Colonic mucosa (tissue), 4 donors: ENCODE measurements at places on chromosomes 3 and 15.

DNA sequence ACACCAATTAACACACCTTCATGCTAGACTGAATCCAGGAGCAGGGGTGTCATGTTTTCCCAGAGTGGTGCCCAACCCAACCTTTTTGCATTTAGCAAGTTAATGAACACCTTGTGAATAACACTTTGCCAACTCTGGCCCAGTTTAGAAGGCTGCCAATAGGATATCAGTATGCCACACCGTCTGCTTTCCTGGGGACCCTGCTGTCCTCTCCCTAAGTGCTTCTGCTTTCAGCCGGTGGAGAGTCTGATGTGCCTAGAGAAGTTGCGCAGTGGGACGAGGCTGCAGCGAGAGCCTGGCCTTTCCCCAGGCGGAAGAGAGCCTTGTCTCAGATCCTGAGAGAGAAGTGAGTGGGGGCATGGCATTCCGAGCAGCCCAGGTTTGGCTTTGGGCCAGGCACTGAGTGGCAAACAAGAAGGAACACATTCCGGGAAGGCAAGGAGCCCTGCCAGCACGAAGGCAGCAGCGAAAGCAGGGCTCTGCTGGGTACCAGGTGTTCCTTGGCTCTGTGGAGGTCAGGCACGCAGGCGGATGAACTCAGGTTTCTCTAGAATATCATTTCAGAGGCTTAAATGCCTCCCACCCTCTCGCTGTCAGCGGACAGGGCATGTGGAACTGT, 36.9 kb downstream of the SENP8 start:
- peak; percentile 86 for DNase-seq

DNA sequence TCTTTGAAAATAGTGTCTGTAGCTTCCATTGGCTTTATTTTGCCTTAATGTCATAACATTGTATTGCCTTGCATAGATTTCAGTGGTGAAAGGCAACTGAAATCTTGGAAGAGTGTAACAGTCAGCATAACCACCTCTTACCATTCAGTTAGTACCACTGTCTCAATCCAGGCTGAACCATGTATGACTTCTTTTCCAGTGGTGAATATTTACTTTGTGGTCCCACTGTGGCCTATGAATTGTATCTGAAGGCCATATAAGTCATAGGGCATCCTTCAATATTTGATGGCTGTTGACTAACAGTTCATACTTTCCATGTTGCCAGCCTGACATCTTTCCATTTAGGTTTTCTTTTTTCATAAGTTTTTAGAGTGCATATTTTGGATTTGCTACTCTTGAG, 38.4 kb downstream of the MED12L start:
- no peak for DNase-seq

GRCh38 chr15:37810381-37810780, 124.1 kb upstream of the TMCO5A start:
- no peak for DNase-seq

DNA sequence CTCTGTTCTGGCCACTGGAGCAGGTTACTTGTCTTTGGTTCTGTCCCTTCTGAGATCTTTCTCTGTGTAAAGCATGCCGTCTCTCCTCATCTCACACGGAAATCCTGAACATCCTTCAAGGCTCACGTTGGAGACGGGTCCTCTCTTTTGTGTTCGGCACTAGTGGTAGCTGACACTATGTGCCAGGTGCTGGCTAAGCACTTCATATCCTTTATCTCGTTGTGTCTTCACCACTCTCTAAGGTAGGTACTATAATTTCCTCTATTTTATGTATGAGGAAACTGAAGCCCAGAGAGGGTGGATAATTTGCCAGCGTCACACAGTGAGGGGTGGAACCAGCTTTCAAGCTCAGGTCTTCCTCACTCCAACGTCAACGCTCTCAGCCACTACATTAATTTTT, 1.2 kb downstream of the IFT122 start:
- no peak for DNase-seq

- peak; percentile 54 for DNase-seq
Measured at GRCh38 chr3:133443649-133444422, 44.0 kb downstream of the BFSP2 start.

DNA sequence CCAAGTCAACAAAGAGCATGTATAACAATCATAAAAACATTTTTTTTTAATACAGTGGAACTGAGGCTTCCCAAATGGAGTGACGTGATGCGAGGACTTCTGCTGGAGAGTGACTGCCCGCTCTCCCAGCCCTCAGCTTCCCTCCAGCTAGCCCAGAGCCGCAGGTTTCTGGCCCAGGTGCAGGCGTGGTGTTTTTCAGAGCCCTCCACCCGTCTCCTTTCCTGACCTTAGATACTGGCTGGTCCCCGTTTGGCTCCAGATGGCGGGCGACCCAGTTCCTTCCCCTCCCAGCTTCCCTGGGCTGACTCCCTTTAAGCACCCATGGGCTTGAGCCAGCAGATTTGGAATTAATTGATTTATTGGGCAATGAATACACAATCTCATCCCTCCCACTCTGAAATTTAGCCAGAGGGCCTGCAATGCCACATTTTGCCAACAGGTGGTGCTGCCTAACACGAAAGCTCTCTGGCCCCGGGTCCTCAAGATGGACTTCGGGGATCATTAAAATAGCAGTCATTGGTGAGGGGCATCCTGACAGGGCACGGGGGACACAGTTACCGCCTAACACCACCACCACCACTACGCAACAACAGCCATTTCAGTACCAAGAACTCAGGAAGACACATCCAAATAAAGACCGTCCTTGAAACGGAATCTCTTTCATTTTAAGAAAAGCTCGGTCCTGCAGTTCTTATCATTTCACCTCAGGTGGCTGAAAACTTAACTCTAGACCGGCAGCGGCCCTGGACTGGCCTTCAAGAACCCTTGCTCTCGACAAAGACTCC, 47.5 kb upstream of the MUC4 start:
- peak; percentile 75 for DNase-seq

DNA sequence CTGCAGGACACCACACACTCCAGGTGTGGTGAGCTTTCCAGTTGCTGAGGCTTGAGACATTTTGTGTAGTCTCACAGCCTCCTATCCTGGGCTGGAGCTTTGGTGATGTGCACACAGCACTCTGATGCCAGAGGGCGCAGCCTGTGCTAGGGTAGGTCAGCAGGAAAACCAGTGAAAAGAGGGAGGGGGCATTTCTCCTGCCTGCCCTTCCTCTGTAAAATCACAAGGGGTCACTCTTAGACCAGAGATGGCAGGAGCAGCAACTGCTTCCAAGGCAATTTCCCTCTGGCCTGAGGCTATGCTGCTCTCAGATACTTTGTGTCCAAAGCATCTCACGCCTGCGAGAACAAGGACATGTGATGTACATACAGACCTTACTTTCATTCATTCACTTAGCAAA, 16.5 kb upstream of the MUSTN1 start:
- DNase-seq = no peak

- DNase-seq = peak; percentile 43
Measured at GRCh38 chr15:60590935-60591495, 112.1 kb upstream of the ICE2 start.

DNA sequence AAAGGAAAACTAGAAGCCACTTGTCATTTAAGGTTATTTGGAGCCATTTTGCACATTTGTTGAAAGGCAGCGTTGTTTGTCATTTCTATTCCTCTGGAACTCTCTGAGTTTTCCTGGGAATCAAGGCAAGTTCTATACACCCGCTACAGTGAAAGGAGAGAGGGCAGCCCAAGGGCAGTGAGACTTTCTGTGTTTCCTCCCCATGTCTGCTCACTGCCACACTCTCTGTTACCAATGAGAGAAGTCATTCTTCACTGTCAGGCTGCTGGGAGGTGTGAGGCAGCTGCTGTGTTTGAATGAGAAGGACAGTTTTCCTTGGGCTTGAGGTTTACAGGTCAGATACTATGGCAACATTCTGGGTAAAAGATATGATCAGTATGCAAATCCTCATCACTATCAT, 36.0 kb downstream of the ATP13A5 start:
- DNase-seq = no peak

- no peak for DNase-seq
Measured at GRCh38 chr15:58880320-58880719, 53.2 kb downstream of the SLTM start.

DNA sequence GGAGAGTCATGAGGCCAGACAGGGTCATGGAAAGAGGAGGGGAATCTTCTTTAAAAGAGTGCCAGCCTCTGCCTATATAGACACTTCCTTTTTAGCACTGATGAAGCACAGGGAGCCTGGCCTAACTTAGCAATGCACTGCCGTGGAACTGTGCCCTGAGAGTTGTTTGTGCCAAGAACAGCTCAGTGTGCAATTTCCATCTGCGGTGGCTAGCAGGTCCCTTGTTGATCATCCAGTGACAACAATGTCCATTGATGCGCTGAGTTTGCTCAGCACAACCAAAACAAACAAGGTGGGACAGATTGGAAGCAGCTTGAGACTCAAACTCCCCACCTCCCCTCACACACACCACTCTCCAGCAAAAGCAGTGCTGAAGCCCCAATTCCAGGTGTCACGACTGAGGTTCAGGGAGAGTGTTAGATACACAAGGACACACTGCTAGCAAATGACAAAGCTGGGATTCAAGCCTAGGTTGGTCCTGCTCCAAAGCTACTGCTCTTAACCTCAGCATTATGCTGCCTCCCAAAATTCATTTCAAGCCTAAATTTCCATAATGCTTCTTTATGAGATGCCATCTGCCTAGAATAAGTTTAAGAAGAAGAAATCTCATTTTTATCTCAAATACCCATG, 316.6 kb upstream of the UBE2E2 start:
- no peak for DNase-seq
